HCT116 (cell line): ENCODE measurements at places on chromosomes 12 and 14.

- no peak for DNase-seq
These were observed 60.7 kb upstream of the MAP1LC3B2 start for GRCh38 chr12:116498471-116498870.

DNA sequence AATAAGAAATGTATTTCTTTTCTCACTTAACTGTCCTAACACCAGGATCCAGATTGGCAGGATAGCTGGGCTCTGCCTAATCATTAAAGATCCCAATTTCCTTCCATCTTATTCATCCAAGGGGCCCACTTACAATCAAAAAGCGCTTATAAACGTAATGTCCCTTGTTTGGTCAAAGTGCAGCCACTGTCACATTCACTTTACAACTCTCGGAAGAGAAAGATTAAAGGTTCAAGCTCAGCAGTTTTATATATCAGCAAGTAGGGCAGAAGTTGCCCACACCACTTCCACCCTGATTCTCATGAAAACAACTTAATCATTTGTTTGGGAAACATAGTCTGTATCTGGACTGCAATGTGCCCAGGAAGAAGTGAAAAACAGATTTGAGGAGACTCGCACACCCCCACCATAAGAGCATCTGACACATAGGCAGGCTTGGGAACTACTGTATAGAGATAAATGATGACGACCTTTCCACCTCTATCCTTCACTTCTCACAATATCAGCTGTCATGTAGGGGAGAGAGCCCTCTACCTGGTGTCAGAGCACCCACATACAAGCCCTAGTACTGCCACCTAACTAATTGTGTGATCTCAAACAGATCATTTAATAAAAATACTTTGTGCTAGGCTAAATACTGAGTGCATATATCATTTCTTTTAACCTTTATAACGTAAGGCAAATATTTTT is 80.8 kb downstream of the CAPZA3 start:
- no peak for DNase-seq

- no peak for DNase-seq
These were observed 54.1 kb upstream of the GNG2 start for GRCh38 chr14:51806026-51807023.

DNA sequence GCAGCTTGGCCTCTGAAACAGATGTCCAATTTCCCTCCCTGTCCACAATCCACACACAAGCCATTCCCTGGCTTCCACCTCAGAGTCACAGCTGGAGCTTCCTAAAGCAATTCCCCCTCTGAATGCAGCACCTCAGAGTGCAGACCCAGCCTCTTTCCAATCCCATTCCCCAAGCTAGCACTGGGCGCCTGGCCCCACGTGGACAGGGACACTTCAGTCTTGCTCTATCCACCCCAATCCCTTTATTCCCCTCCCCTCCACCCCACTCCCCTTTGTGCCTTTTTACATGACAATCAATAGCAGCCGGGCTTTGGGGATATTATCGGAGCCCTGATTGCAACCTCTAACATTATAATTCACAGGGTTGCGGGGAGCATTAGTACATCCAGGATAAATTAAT is 292.6 kb downstream of the TTC8 start:
- DNase-seq, result no peak

- no peak for DNase-seq
These were observed 98.8 kb downstream of the TMEM132C start for GRCh38 chr12:128365651-128366231.

- no peak for DNase-seq
These were observed 20.6 kb downstream of the PIK3C2G start for GRCh38 chr12:18281941-18282340.

GRCh38 chr12:4909734-4910501 is at the start of gene KCNA1:
Gene KCNA1, plus strand, starts transcription at chr12:4909905. Its CDS starts 1,474 bp downstream, at chr12:4911379.
- DNase-seq, result no peak

DNA sequence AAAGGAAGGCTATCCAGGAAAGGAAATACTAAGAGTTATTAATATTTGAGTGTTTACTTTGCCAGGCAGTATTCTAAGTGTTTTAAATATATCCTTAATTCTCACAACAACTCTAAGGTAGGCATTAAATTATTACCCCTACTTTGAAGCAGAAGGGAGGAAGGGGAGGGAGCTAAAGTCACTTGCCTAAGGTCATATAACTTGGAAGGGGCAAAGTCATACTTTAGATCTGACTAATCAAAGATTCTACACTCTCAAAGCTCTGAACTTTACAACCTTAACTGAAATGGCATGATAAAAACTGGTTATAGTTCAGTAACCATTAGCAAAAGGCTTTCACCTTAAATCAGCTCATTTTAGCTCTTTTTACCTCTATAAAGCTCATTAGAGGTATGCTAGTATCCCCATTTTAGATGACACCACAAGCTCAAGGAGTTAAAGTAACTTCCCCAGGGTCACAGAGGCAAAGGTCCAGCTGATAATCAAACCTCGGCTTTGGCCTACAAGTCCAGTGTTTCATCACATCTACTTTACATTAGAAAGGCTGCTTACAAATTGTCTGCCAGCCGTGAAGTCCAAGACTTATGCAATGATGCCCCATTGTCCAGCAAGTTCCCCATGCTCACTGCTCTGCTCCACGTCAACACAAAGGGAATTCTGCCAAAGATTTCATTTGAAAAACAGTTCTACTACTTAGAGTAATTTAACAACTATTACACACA is 223.9 kb downstream of the MED13L start:
- DNase-seq, result no peak

GRCh38 chr12:25958428-25959070 is at the start of gene RASSF8:
Gene RASSF8, plus strand, starts transcription at chr12:25958682. Its CDS starts 96,662 bp downstream, at chr12:26055344.
- no peak for DNase-seq

GRCh38 chr12:117334855-117335587 is 26.4 kb downstream of the NOS1 start:
- no peak for DNase-seq

DNA sequence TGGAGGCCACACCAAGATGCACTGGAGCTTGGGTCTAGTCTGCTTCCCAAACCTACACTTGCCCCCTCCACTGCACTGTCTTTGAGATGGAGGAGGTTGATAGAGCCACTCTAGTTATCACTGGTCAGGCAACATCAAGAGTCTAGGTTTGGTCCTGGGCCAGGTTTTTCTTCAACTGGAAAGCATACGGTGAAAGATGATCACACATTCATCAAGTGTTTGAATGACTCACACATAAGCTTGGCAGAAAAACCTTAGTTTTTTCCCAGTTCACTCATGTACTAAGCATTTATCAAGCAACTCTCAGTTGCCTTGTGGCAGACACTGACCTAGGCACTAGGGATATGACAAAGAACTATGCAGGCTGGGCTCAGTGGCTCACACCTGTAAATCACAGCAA is 84.5 kb downstream of the PLEKHG3 start:
- DNase-seq, result peak; percentile 37

DNA sequence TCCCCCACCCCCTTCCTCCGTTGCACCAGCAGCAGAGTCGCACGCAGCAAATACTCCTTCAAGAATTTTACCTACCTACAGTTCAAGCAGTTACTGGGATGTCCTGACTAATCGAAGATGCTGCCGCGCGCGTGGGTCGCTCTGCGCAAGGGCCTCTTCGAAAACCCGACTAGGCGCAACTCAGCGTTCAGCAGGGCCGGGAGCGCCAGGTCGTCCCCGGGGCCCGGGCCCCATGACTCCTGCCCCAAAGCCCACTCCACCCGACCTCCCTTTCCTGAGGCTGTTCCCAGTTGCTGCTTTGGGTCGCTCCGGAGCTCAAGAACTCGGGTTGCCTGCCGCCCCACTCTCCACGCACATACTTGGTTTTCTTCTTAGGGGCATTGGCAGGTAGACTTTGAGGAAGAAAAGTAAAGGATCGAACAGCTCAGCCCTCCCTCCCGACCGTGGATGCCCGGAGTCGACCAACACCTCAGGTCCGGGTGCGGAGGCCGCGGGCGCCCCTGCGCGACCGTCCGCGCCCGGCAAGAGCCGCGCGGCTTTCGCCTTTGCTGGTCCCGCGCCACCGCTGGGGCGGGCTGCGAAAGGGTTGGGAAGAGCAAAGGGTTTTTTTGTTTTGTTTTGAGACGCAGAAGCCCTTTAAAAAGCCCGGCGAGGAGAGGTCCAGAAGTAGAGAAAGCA is 1.9 kb downstream of the BMP4 start:
- DNase-seq, result no peak

GRCh38 chr12:79300199-79300568 is 390.6 kb downstream of the PAWR start:
- no peak for DNase-seq

DNA sequence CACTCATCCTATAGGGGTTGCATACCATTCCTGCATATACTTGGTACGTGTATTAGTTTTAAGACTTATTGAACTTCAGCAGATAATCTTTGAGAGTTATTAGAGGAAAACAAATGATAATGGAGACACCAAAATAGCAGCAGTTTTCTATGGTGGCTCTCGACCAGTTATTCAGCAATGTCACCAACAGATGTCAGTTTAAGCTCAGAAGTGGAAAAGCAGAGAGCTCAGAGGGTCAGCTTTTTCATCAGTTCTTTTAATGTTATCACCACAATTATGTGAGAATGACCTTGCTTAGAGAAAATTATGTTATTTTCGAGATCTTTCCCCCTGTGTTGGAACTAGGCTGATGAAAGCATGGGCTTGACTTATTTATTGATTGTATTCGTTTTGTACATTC is 32.0 kb downstream of the PTPN11 start:
- DNase-seq, result no peak

- DNase-seq, result no peak
These were observed 5.3 kb downstream of the MYH7 start for GRCh38 chr14:23430016-23430722.

GRCh38 chr12:127278351-127278750 is 988.6 kb upstream of the TMEM132C start:
- DNase-seq, result no peak

DNA sequence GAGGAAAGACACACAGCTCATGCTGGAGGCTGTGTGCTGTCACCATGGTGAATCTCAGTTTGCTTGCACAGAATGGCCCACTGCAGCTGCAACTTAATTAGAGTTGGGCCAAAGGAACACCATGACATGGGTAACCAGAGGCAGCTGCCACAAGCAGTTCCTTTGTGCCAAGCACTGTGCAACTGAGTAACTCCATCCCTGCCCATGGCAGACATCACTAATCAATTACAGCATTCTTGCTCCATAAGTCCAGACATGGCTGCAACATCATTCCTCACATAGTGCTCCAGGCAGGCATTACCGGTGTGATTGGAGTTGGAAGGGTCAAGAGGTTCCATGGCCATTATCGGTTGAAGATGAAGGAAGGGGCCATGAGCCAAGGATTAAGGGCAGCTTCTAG is 207.0 kb downstream of the RBM19 start:
- DNase-seq, result no peak
